ENCODE measurements at places on chromosomes 7 and 10.
A peak's percentile ranks its signal among the peaks of the same experiment; 100 is the strongest.

- DNase-seq, result no peak
Observed at GRCh38 chr10:28761084-28761846, 83.9 kb downstream of the BAMBI start.

GRCh38 chr10:86648704-86649427, 5.5 kb upstream of the OPN4 start:
- peak; percentile 54 for DNase-seq

DNA sequence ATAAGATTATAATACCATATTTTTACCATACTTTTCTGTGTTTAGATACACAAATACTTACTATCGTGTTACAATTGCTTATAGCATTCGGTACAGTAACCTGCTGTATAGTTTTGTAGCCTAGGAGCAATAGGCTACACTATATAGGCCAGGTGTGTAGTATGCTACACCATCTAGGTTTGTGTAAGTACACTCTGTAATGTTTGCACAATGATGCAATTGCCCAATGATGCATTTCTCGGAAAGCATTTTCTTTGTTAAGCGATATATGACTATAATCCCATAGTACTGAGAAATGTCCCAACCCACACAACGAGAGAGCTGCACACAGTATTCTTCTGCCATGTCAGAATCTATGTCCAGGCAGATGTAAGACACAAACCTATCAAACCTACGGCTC, 160.0 kb downstream of the NEBL start:
- no peak for DNase-seq

DNA sequence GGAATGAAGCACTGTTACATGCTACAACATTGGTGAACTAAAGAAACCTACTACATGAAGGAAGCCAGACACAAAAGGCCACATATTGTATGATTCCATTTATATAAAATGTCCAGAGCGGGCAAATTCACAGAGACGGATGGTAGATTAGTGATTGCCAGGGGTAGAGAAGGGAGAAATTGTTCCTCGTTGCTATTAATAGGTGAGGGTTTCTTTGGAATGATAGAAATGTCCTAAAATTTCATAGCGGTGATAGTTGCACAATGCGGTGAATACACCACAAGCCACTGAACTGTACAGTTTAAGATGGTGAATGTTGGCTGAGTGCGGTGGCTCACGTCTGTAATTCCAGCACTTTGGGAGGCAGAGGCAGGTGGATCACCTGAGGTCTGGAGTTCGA, 29.0 kb downstream of the DENND2A start:
- no peak for DNase-seq

DNA sequence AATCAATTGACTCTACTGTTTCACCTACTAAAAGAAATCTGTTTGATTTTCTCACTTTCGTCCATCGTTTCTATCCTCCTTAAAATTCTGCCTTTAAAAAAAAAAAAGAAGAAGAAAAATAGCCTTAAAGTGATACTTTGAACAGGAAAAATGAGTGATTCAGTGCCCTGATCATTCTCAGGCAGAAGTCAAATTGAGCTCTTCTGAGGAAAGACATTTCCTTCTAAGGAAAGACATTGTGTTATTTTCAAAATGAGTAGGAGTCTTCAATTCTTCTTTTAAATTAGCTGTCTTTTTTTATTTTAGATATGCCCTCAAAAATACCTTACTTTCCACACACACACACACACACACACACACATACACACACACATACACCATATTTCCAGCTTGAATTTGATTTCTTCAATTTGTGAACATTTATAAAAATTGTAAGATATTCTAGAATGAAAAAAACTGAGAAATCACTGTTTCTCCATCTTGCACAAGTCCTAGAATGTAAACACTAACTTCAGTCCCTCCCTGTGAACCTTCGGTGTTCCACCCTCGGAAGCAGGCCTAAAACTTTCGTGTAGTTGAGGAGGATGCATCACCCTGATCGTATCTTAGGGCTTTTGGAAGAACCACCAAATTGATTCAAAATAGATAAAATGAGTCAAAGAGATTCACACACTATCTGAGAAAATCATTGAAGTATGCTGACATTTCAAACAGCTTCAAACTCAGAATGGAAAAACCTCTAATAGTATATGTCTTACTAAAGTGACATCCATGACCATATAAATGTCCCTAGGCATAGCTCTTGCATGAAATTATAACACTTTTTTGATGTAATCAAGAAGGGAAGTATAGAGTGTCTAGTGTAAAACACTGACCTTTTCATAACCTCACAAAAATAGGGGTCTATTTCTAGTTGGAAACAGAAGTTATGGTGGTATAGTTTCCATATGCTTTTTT, 270.8 kb downstream of the GATA3 start:
- no peak for DNase-seq

- no peak for DNase-seq
Observed at GRCh38 chr10:17171141-17171641, 30.3 kb downstream of the TRDMT1 start.

DNA sequence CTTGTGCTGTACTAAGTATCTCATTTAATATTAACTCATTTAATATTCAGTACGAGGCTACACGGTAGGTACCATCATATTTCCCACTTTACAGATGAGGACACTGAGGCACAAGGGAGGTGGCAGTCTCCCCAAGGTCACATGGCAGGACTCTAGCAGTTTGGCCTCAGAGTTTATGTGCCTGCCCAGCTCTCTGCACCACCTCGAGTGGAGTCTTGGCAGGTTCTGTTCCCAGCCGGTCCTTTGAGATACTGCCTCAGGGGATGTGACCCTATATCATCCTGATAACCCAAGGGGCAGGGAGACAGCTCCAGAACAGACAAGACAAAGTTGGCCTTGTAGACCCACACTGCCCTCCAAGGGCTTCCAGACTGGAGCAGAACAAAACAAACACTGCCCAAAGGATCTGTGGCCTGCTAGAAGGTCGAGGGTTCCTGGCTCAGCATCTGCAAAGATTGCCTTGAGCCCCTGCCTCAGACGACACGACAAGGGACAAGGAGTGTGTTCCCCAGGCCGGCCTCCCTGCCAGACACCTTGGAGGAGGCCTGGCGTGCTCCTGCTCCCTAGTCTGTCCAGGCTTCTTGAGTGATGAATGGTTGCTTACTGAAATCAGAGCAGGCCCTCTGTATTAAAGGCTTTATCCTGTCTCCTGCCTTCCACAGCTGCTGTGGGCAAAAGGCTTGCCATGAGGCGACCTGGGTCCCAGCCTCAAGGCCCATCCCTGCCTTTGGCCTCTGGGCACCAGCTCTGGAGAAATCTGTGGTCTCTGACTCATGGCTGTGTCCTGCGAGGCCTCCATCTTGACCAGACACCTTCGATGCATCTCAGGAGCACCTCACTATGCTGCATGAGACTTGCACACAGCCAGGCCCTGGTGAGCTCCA, 3.9 kb upstream of the PWWP2B start:
- DNase-seq, result no peak

- no peak for DNase-seq
Observed at GRCh38 chr10:22461891-22462290, 116.6 kb downstream of the SPAG6 start.

GRCh38 chr10:24378126-24378920, 169.4 kb downstream of the KIAA1217 start:
- no peak for DNase-seq

DNA sequence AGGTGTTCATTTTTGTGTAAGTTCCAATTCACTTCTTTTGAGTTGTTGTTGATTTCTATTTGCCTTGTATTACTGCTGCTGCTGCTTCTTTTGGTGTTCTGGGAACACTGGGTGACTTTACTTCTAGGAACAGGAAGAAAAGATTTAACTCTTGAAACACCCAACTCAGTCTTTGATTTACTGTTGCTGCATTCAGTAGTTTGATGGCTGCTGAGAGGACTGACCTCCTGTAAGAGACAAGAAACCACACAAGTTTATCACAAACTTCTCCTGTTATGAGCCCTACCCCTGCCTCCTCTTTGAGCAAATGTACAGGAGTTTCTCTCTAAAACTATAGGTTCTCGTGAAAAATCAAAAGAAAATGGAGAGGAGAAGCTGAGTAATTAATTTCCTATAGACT, 161.7 kb downstream of the CTTNBP2 start:
- no peak for DNase-seq

GRCh38 chr7:55158541-55159382, 139.9 kb downstream of the EGFR start:
- DNase-seq, result no peak

GRCh38 chr10:113982769-113983168, 60.9 kb upstream of the ADRB1 start:
- no peak for DNase-seq

All from skeletal muscle cell (primary cell).